Stimulated activated CD8-positive, alpha-beta memory T cell treated with anti-CD3 and anti-CD28 coated beads, Interleukin-12 subunit alpha, Interleukin-12 subunit beta, amount 100 ng/mL, for 4 hours (primary cell): ENCODE measurements at places on chromosomes 12 and 14.
A peak's percentile ranks its signal among the peaks of the same experiment; 100 is the strongest.

GRCh38 chr14:95811813-95812212 is 64.8 kb upstream of the TUNAR start:
- DNase-seq, result no peak

DNA sequence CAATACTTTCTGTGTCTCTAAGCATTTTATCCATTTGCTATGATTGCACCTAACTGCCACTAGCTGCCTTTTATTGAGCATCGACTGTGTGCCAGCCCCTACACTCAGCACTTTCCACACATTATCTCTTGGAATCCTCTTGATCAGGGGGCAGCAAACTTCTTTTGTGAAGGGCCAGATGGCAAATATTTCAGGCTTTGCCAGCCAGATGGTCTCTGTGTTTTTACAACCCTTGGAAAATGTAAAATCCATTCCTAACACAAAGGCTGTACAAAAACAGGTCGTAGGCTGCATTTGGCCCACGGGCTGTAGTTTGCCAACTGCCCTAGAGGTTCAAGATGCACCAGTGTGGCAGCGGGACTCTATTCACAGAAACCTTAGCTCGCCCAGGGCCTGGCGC is 19.5 kb downstream of the FOXN4 start:
- no peak for DNase-seq

GRCh38 chr12:50925342-50925651 is 27.0 kb upstream of the HIGD1C start:
- DNase-seq, result no peak

DNA sequence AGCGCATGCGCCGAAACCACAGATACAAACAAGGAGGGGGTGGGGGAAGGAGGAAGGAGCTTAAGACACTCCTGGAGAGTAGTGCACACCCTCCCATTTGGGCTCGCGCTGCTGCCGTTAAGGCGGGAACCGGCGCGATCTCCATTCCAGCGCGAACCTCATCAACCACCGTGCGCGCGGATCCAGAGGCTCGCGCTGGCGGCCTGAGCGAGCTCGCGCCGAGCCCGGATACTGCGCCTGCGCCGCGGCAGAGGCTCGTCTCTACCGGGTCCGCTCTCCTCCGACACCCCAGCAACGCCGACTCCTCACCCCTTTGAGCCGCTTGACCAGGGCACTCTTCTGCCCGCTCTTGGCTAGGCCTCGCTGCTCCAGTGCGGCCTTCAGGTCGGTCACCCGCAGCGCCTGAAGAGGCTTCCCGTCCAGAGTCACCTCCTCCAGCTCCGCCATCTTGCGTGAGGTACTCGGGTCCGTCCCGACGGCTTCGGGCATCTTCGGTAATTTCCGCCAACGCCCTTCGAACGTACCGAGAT is at the start of gene ACIN1:
Gene ACIN1 (minus strand): TSS at position 471 of the 530 bp plus-strand sequence. CDS start 24 bp downstream, at position 447.
- peak; percentile 97 for DNase-seq

GRCh38 chr12:67920413-67920812 is 68.8 kb upstream of the IFNG-AS1 start:
- DNase-seq, result no peak

GRCh38 chr12:56541631-56542030 is 20.0 kb downstream of the RBMS2 start:
- no peak for DNase-seq

GRCh38 chr12:94289461-94290312 is 141.3 kb downstream of the PLXNC1 start:
- DNase-seq, result no peak

GRCh38 chr14:56268673-56269072 is 150.5 kb downstream of the PELI2 start:
- DNase-seq, result no peak

- no peak for DNase-seq
Measured at GRCh38 chr12:124319368-124320050, 24.6 kb downstream of the RFLNA start.

DNA sequence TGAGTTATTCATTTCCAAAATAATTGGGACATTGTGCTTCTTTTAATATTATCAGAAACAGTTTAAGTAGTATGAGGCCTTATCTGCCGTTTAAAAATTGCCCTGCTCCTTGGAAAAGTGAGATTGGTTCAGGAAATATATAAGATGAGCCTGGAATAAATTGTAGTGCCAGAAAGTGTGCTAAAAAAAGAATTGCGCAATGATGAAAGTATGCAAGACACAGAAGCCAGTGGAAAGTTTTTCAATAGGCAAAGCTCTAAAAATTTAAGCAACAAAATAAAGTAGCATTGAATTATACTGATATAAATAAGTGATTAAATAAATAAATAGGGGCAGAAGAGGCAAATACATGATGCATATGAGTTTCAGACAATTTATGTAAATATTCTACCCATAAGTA is 834.9 kb downstream of the BCL11B start:
- no peak for DNase-seq

GRCh38 chr12:1739368-1739767 is 48.5 kb downstream of the ADIPOR2 start:
- no peak for DNase-seq

- no peak for DNase-seq
Measured at GRCh38 chr14:105050551-105050897, 14.7 kb downstream of the GPR132 start.

DNA sequence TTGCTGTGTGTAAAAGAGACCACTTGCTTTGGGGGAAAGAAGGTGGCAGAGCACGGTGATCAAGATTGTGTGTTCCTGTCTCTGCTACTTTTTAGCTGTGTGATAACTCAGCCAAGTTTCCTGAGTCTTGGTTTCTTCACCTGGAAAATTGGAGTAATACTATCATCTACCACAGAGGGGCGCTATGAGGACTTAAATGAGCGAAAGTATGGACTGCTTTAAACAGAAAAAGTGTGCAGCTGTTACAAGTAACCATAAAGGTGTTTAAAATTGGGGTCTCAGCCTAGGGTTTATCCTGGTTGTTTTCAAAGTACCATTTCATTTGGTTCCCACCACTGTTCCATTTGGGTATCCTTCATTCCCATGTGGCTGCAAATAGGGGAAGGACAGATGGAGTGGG is 65.9 kb upstream of the WSCD2 start:
- DNase-seq, result no peak

DNA sequence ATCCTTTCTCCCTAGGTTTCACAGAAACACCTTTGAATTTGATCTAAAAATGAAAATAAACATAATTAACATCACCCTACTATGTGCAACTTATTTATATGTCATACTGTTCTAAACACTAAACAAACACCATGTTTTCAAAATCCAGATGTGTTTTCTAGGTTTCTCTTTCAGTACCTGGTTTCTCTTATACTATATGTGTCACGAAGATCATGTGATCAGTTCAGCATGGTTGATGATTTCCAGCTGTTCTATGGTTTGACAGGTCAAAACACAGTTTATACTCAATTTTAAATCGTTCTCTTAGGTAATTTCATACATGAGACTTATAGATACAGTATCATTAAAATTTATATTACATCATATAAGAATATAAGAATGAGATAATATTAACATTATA is 373.1 kb downstream of the SOX5 start:
- no peak for DNase-seq

DNA sequence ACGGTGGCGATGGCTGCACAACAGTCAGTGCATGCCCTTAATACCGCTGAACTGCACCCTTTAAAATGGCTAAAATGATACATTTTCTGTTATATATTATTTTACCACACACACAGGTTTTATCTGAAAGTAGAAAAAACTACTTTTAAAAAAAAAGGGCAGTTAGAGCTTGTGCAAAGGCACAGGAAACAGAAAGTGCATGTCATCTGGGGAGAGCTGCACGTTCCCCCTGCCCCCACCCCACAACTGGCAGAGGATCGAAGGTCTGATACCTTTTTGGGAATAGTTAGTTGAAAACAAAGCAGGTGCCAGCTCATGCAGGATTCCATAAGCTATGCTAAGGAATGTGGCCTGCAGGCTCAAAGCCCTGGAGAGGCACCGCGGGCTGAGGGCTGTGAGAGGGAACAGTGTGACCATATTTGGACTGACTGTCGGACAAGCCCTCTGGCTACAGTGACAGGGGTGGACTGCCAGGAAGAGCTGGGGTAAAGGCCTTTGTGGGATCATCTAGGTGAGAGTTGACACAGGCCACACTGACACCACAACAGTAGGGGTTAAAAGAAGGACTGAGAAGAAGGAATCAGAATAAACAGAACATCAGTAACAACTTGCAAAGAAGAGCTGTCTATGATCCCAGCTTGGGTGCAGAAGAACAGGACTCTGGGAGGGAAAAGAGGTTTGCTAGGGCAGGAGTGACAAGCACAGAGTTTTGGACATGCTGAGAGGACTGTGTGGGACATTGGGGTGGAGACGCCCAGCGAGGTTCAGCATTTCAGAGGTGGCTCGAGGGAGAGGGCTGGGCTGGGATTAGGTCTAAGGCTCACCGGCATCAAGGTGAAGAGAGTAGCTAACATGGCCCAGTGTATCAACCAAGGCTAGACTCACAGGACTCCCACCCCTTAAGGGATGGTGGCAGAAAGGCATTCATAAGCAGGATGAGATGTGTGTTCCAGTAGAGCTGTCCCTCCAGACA is 54.6 kb downstream of the ACTN1 start:
- DNase-seq, result no peak

DNA sequence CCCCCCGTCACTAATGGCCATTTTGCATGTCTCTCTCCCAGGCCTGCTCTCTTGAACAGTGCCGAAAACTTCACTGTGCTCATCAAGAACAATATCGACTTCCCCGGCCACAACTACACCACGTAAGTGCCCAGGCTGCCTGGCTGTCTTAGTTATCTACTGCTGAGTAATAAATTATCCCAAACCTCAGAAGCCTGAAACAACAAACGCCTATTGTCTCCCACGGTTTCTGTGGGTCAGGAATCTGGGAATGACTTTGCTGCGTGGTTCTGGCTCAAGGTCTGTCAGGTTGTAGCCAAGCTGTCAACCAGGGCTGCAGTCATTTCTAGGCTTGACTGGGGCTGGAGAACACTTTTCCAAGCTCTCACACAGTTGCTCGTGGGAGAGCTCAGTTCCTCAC is 32.6 kb downstream of the P2RX7 start:
- DNase-seq, result no peak

DNA sequence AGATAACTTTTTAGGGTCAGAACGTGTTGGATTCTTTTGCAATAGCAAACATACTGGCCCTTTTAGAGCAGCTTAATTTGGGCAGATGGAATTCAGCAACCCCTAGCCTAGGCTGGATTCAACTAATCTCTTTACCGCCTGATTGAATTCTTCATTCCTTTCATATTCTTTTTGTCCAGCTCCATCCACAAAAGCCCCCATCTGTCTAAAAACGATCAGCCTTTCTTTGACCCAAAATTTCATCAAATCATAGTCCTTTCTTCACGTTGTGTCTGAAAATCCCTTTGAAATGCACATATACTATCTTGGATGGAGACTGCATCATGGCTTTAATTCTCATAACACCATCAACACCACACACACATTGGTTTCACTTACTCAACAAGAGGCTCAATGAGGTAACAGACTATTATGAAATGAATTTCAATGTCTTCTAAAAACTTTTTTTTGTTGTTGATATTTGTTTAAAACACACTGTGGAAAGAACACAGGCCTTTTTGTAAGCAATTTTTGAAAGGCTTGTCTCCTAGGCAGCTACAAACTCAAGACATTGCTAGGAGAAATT is 128.0 kb upstream of the EEA1 start:
- DNase-seq, result no peak

DNA sequence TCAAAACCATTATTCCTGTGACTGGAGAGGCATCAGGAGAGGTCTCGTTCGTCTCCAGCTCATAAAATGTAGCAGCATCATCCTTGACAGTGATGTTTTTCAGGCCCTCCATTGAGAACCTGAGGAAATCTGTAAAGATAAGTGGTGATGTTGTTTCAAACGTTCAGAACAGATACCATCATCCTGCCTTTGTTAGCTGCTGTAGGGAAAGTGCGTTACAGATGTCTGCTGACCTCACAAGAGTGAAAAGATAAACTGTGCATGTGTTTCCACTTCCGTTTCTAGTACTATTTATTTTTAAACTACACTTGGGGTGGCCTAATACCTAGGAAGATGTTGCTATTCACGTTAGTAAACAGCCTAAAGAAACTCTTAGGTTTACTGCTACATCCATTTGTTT is 28.4 kb downstream of the BCL2L14 start:
- no peak for DNase-seq

DNA sequence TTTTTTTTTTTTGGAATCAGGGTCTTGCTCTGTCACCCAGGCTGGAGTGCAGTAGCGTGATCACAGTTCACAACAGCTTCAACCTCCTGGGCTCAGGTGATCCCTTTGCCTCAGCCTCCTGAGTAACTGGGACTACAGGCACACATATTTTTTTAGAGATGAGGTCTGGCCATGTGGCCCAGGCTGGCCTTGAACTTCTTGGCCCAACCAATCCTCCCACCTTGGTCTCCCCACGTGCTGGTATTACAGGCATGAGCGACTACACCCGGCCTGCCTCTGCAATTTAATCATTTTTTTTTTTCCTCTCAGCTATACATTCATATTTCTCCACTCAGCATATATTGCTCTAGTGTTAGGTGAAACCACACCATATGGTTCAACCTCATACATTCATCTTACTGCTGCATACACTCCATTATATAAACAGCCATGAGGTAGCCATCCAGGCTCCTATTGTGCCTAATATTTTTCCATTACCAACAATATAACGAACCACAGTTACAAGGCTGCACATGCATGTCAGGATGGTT is 7.1 kb downstream of the STX2 start:
- DNase-seq, result no peak

DNA sequence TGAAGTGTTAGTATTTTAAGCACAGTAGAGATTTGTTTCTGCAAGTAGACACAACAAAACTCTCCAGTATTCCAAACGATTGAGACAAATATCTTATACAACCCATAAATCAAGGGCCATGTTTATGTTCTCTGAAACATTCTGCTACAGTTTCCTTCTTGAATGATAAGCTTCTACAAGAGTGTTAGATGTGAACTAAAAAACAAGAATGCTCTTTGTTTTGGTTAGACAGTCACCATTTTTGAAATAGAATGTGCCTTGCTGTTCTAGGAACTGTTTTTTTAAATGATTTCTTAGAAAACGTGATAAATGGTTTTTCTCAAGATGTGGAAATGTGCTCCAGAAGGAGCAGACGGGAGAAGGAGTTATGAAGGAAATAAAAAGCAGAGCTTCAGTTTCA is 1656.3 kb upstream of the FLRT2 start:
- DNase-seq, result no peak

- DNase-seq, result no peak
Measured at GRCh38 chr12:70648831-70649230, 11.6 kb upstream of the PTPRB start.

GRCh38 chr14:22641846-22642245 is 2.3 kb downstream of the OR6J1 start:
- no peak for DNase-seq
